ENCODE measurements at places on chromosomes 5 and 9. TPM values are rescaled to one million over a fixed set of nuclear protein-coding genes. Genes with fewer than 3 reads are reported as not detected.
A peak's percentile ranks its signal among the peaks of the same experiment; 100 is the strongest.

DNA sequence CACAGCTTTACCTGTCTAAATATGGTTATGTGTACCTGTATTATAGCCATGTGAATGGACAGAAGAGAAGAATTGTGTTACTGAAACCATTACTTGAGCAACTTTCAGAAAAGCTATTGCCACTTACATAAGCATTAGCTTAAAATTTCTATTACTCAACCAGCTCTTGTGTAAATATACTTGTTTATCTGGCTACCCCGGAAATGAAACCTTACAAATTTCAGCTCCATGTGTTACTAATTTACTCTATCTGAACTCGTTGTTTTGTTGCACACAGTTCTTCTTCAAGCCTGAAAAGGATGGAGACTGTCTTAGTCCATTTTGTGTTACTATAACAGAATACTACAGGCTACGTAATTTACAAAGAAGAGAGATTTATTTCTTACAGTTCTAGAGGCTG, 22.5 kb upstream of the ADAMTSL1 start:
- no peak for DNase-seq

- no peak for DNase-seq
Observed at GRCh38 chr9:104302775-104303174, 201.3 kb upstream of the OR13F1 start.

DNA sequence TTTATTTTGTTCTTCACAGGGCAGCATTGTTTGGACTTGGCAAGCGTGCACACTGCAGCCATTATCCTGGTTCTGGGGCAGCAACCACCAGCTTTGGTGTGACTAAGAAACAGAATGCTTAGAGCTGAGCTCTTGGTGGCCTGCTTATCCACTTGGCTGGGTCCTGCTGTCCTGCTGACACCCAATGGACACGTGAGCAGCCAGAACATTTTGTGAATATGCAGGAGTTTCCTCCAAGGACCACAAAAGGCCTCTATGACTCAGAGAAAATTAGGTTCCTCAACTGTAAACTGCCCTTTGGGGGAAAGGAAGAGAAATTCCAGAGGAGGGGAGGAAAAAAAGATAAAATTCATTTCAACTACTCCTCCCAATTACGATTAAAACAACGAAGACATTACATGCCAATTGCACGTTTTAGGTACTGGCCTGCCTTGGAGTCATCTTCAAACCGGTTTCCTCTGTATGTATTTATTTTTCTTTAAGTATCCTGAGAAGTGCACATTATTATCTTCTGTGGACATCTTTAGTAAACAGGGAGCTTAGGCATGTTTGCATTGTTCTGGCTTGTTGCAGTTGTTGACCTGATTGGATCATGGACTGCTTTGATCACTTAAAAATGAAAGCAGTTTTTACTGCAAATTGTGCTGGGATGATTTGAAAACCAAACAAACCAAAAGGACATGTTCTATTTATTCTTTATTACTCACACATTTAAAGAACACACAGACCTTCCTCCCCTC, 82.3 kb upstream of the TLE4 start:
- peak; percentile 86 for DNase-seq

DNA sequence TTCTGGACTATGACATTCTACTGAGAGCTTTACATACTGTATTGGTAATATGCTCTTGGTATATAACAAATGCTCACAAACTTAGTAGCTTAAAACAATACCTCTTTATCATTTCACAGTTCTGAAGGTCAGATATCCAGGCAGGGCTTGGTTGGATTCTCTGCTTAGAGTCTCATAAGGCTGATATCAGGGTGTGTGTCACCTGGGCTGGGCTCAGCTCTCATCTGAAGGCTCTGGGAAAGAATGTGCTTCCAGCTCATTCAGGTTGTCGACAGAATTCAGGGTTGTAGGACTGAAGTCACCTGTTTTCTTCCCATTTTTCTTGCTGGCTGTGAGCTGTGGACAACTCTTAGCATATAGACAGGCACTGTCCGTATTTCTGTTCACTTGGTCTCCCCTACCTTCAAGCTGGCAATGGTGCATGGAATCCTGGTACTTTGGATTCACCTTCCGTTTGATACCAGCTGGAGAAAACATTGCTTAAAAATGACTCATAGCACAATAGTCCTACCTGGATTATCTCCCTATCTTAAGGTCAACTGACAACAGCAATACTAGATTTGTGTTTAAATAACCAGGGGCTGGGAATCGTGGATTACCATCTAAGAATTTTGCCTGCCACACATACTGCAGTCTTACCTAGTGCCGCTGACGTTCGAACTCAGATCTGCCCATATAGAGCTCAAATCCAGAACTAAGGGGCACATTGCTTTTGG, 69.2 kb downstream of the RCL1 start:
- no peak for DNase-seq

DNA sequence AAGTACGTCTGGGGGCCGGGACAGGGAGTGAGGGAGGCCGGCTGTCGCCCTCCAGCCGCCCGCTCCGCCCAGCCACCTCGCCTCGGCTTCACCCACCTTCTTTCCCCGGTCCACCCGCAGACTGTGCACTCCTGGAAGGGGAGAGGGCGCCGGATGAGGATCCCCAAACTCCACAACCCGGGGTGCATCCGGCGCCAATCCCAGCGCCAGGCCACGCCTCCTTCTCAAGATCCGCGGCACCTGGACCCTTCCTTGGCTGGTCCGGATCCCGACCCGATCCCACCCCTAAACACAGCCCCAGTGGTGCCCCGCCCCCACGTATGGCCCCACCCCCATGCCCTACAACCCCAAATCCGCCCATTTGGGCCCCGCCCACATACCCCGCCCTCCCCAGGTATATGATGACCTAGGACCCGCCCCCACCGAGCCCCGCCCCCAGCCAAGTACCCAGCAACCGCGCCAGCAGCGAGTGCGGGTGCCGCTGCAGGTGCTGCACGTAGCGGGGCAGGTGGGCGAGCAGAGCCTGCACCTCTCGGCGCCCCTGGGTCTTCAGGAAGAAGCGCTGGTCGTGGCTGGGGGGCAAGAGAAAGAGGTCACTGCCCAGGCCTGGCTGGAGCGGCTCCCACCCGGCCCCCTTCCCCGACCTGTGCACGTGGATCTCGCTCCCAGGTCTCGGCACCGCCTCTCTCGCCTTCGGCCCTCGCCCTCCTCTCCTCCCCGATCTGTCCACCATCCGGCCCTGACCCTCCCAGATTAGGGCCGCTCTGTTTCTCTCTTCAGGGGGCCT, 3.2 kb downstream of the PIP5KL1 start:
- DNase-seq, result no peak

DNA sequence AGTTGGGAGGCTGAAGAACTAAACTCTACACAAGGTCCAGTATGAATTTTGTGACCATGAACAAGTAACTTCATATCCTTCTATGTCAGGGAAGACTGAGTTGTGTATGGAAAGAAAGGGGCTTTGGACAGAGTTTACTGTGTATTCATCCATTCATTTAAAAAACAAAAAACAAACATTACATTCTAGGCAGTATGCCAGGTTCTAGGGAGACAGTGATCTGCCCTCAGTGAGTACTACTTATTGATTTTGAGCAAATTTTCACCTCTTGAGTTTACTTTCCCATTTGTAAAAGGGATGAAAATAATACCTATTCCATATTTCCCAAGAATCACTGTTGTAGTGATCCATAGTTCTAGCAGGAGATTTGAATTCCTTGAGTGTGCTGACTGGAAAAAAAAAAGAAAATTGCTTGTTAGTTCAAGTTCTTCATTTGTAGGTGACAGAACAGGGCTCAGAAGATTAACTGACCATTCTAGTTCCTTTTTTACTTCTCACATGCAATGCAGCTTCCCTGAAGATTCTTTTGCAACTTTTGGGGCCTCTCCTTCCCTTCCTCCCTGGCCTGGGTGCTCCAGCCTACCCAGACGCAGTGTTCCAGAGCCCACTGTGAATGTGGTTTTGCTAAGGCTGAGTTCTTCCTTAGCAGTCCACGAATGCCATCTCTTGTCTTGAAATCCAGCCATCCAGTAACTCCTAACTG, 2.6 kb upstream of the GAPVD1 start:
- no peak for DNase-seq

GRCh38 chr5:104452550-104452949, 890.0 kb upstream of the NUDT12 start:
- no peak for DNase-seq

DNA sequence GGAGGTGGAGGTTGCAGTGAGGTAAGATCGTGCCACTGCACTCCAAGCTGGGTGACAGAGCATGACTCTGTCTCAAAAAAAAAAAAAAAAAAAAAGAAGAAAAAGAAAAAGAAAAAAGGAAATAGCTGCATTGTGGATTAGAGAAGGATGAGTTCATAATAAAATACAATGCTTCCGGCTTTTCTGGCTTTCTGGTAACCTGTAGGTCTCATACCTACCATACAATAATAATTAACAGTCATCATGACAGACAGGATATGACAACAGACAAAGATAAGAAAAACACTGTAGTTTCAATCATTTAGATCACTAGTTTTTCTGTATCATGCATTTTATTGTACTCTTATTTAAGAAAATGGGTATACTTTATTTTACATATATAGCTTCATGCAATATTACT, 40.7 kb upstream of the TRPM3 start:
- no peak for DNase-seq

- DNase-seq, result peak; percentile 31
Observed at GRCh38 chr9:134099123-134099761, 31.4 kb upstream of the BRD3 start.

DNA sequence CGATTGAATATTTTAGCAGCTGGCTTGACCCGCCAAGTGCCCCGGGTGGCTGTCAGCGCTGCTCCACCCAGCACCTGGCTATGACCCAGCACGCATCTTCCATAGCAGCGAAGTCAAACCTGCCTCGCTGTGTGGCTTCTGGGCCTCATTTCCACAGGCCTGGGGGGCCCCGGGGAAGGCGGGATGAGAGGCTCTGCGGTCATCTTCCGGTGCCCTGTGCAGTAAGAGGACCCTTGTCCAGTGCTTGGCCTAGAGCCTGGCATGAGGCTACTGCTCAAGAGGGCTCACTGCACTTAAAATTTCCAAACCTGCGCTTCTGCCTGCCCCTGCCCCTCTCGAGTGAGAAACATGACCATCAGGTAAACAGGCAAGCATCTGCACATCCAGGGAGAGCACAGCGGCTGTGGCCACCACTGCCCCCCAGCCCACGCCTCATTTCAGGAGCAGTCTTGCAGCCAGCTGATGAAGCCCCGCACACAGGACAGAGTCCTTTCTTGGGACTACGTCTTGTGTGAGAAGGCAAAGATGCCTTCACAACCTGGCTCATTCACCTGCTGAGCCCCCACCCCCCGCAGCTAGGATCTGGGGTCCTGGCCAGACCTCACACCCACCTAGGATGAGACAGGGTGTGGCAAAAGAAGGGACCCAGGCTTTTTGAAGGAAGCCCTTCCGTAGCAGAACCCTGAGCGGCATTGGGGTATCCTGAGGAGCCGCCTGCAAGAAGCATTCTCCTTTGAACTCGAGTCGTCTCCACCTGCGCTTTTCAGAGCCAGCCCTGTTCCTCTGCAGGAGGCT, 69.5 kb upstream of the UNC5A start:
- DNase-seq, result no peak

- no peak for DNase-seq
Observed at GRCh38 chr5:175889910-175890684, 18.7 kb downstream of the CPLX2 start.

GRCh38 chr9:3331801-3332200, 194.0 kb downstream of the RFX3 start:
- peak; percentile 4 for DNase-seq

- DNase-seq, result peak; percentile 94
Observed at GRCh38 chr9:37471942-37472684, 6.9 kb upstream of the ZBTB5 start.

- no peak for DNase-seq
Observed at GRCh38 chr9:99150451-99151171, 45.7 kb downstream of the TGFBR1 start.

GRCh38 chr5:76692651-76693050, 23.3 kb upstream of the F2R start:
- no peak for DNase-seq

- no peak for DNase-seq
Observed at GRCh38 chr9:4600368-4600767, 61.7 kb upstream of the PLPP6 start.

GRCh38 chr5:159174511-159175168, 34.7 kb downstream of the RNF145 start:
- DNase-seq, result no peak

DNA sequence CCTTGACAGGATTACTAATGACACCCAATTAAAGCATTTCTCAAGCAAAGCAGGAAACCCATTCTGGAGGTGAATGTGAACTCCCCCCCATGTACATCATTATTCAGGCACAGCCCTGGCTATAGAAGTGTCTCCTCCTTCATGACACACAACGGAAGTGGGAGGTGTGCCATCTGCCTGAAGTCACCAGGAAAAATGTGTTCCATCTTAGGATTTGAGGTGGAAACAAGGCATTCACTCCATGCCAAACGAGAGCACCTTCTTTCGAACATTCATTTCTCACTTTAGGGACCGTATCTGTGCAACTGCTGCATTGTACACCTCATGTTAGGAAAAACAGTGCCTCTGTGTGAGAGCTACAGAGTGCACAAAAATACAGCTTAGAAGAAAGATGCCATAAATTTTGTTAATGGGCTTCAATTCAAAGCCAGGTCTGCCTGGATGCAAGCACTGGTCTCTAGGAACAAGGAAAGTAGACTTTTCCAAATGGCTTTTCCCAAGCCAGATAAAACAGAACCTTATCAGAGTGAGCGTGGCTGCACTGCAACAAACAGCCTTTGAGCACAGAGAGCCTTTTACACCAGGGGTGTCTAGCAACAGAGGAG, 19.4 kb downstream of the GOLM1 start:
- no peak for DNase-seq

DNA sequence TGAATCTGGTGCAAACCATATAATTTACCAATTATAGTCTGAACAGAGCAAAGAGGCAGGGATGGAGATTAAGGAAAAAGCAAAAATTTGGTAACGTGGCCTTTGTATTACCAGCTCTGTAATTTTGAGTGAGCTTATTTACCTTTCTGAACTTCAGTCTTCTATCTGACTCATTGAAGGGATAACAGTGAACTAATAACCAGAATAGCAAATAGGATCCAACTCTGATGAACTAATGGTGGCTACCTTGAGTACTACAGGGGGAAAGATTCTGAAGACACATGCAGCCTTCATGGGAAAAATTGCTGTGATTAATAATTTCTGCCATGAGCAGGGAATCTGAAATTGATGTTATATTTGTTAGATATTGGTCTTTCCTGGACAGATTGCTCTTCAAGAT, 23.0 kb upstream of the LARP1 start:
- DNase-seq, result no peak

The ANKRD31 gene
- 0.33 TPM for total RNA-seq

The HEMGN gene
- not detected for total RNA-seq

The MVB12B gene
- 1.4 TPM for total RNA-seq

The DDX4 gene
- not detected for total RNA-seq

The CCL21 gene
- not detected for total RNA-seq

The INSL6 gene
- total RNA-seq, result not detected

The PCDHGC3 gene
- 50.8 TPM for total RNA-seq

The TAF11L3 gene
- total RNA-seq, result not detected

The MYOT gene
- not detected for total RNA-seq

The PTPRD gene
- total RNA-seq, result 10.0 TPM

The MZB1 gene
- not detected for total RNA-seq

The TRIM36 gene
- 20.0 TPM for total RNA-seq

The PCA3 gene
- total RNA-seq, result not detected

The DMRT3 gene
- total RNA-seq, result not detected

All from H4 (cell line).